ENCODE measurements at places on chromosomes 7 and 10. TPM values are rescaled to one million over a fixed set of nuclear protein-coding genes. Genes with fewer than 3 reads are reported as not detected.

MKX gene
- polyA plus RNA-seq: 0.10 TPM

TMEM225B gene
- 1.8 TPM for polyA plus RNA-seq

SYCE1 gene
- 0.33 TPM for polyA plus RNA-seq

COL1A2 gene
- polyA plus RNA-seq: 2,013 TPM

GIMAP2 gene
- polyA plus RNA-seq: 0.23 TPM

DNA sequence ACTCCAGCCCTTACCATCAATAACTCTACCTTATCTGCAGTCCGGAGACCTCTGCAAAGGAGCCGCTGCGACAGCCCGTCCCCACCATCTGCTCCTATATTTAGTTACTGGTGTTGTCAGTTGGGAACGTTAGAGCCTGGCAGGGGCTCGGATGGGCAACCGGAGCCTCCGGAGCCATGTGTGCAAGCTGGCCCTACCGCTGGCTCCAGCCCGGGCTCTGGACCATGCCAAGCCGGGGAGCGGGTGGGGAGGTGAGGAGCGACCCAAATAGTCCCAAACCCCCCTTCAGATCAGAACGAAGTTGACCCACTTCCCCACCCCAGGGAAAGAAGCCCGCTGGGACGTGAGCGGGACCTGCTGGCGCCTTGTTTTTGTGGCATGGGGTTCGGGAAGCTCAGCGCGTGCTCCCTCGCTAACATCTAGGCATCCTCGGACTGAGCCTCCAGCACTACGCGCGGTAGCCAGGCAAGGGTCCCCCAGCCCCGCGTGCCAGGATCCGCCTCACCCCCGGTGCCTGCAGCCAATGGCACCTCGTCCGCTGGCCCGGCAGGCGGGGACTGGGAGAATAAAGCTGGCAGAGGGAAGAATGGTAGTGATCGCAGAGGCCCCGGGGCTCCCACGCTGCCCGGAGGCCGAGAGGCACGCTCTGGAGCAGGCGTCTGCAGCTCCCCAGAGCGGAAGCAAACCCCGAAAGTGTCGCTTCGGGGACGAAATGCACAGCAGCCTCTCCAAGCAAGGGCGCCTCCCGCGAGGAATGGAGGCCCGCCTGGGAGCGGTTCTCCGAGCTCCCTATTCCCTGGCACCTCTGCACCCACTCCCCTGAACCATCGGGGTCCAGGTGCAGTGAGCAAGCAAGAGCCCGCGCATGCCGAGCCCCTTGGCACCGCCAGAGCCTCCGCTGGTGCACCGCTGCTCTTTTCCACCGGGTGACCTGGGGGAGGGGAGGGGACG, 679 bp downstream of the LRRC20 start:
- peak; percentile 49 for DNase-seq

GRCh38 chr7:66307591-66308215, 102.6 kb downstream of the TPST1 start:
- peak; percentile 65 for DNase-seq

- no peak for DNase-seq
These were observed 758.7 kb upstream of the CELF2 start for GRCh38 chr10:10259013-10259412.
